ENCODE measurements at places on chromosomes 13 and 19.

GRCh38 chr13:25847145-25847544 lies 204.7 kb downstream of the SHISA2 start:
- DNase-seq: no peak

DNA sequence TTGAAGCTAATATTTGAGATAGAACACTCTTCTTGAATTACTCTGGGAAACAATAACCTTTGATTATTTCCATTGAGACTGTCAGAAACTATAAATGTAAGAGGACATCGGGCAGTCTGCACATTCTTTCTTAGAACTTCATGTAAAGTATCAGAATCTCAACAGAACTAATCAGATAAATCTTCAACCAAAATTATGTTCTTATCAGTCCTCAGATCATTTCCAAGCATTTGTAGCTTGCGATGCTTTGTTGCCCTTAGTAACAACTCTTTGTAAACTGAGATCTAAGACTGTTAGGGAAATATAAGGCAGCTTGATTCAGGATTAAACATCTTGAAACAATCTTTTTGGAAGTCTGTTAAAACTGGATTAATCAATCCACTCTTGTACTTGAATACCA lies 70.3 kb downstream of the FNDC3A start:
- peak; percentile 58 for DNase-seq

DNA sequence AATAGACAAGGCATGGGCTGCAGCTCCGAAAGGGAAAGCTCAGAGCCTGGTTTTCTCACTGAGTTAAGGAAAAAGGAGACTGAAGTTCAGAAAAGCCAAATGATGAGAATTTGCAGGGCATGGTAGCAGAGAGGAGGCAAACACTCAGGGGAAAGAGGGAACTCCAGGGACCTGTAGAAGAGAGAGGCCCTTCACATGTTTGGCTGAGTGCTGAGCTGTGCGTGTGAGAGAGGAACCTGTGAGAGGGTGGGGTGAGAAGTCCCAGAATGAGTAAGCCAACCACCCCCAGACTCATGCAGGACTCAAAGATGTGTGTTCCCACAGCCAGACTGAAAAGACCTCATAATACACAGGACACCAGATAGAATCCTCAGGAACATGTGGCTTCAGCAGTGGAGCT lies 2.8 kb upstream of the CRYL1 start:
- no peak for DNase-seq

DNA sequence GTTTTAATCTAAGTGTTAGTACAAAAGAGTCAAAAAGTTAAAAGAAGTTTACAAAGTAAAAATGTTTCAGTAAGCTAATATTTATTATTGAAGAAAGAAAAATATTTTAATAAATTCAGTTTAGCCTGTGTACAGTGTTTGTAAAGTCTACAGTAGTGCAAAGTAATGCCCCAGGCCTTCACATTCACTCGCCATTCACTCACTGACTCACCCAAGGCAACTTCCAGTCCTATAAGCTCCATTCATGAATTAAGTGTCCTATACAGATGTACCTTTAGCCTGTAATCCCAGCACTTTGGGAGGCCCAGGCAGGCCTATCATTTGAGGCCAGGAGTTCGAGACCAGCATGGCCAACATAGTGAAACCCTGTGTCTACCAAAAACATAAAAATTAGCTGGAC lies 24.1 kb upstream of the AKAP11 start:
- no peak for DNase-seq

DNA sequence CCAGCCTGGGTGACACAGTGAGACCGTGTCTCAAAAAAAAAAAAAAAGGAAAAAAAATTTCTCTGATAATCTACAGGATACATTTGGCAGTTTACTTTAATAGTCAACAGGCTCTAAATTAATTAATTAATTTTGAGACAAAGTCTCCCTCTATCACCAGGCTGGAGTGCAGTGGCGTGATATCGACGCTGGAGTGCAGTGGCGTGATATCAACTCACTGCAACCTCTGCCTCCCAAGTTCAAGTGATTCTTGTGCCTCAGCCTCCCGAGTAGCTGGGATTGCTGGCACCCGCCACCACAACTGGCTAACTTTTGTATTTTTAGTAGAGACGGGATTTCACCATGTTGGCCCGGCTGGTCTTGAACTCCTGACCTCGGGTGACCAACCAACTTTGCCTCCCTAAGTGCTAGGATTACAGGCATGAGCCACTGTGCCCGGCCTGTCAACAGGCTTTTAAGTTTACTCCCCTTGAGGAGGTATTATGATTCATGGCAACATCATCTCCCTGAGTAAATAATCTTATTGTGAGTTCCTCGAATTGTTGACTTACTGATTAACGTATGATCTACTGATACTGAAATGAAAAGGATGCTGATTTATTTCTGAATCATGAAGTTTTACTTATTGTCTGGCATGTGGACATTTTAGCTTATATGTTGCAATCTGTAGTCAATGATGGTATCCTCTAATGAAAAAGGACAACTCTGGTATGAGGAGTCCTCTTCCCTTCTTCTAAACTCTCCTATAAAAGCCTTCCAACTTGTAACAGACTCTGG lies 21.3 kb upstream of the MTRF1 start:
- peak; percentile 89 for DNase-seq

- no peak for DNase-seq
These were observed 19.6 kb upstream of the SIGLEC6 start for GRCh38 chr19:51550848-51551672.

GRCh38 chr13:91652404-91653301 lies 254.2 kb downstream of the GPC5 start:
- DNase-seq: no peak

- peak; percentile 53 for DNase-seq
These were observed 543 bp downstream of the PSMC4 start for GRCh38 chr19:39971380-39972035.

DNA sequence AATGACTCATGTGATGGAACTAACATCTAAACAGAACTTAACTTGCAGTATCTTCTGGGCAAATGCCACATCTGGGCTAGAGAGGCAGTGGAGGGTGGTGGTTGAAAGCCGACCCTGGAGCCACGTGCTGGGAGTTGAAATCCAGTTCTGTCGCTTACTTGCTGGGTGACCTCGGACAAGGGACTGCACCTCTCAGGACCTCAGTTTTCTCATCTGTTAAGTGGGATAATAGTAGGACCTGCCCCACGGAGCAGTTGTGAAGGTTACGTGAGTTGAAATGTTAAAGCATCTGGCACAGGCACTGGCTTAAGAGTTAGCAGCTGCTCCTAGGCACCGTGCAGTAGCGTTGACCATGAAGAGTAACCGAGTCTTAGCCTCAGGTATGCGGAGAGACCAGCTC lies 76.1 kb downstream of the SIPA1L3 start:
- DNase-seq: no peak

- DNase-seq: peak; percentile 12
These were observed 5.2 kb downstream of the DOCK9 start for GRCh38 chr13:98972627-98973026.

DNA sequence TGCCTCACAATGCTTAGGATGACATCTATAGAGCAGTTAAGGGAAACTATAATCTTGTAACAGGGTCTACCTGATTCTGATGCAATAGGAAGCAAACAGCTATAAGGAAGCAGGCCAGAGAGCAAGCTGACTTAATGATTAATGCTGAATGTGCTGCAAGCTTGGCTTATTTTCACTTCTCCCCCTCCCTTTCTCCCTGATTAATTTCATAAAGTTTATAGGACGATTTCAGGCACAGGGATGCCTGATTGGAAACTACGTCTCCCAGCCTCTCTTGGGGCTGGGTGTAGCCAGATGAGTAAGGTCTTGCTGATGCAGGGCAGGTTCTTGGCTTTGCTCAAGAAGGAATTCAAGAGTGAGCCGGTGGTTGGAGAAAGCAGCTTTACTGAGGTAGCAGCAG lies 82.8 kb upstream of the MRI1 start:
- no peak for DNase-seq

DNA sequence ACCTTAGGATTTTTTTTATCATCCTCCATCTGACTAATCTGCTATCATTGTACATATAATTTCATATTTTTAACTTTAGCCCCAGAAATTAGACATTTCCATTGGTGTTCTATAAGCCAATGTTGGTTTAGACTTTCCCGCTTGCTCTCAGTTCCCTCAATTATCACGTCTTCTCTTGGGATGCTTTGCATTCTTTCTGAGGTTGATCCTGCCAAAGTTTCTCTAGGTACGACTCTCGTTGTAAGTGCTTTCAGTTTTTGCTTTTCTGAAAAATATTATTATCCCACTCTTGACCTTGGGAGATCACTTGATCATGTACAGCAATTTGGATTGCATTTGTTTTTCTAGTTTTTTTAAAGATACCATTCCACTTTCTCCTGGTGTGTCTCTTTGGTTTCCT lies 270.2 kb downstream of the IRS2 start:
- no peak for DNase-seq

- no peak for DNase-seq
These were observed 273.1 kb downstream of the PCDH20 start for GRCh38 chr13:61142506-61142905.

Data from adipocyte (in vitro differentiated cells).